Activated CD8-positive, alpha-beta memory T cell treated with anti-CD3 and anti-CD28 coated beads, Interleukin-2, amount 10 ng/mL, durations not matched to agents 7 days and 5 days (primary cell): ENCODE measurements at places on chromosomes 13 and 19.

DNA sequence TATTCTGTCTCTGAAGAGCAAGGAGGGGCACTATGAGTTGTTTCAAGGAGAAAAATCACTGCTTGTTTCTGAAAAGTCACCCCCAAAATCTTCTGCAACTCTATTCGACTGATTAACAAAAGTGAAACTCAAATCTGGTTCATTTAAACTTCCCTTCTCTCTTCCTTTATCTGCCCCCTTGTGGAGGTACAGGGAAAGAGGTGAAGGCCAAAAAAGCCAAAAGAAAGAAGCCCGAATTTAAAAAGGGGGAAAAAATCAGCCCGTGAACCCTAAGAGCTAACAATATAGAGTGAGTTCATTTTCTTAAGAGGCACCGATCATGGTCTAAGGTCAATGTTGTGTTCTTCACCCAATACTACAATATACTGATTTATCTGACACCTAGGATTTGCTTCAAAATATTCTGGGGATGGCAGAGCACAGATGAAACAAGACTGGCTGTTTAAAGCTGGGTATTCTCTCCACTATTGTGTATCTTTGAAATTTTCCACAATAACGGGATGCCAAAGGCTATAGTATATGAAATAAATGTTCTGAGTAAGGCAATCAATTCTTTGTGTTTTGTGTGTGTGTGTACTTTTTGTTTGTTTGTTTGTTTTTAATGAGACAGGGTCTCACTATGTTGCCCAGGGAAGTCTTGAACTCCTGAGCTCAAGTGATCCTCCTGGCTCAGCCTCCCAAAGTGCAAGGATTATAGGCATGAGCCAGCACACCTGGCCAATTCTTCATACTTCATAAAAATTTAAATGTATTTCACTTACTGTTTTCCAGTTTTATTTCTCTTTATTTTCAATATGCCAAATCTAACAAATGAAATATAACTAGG, 55.0 kb upstream of the EEF1AKMT1 start:
- peak; percentile 51 for DNase-seq

DNA sequence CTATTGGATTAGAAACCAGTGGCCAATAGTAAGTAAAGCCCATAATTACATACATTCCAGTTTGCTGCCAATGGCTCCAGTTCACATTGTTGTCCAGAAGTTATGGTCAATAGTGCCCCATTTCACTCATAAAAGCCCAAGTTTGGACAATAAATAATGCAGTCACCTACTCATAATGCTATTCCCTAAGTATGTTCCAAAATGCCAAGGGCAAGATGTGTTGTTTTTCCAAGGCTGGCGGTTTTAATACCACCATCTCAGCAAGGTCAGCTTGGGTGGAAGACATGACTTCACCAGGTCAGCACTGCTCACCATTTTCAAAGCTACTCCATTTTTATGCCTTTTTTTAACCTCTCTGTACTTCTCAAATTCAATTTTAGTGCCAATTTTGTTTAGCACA, 32.7 kb downstream of the KCTD12 start:
- no peak for DNase-seq

GRCh38 chr13:99313501-99313900, 6.3 kb upstream of the GPR183 start:
- DNase-seq: no peak

GRCh38 chr13:36630181-36630803, 43.5 kb upstream of the SERTM1 start:
- DNase-seq: no peak

GRCh38 chr13:42258747-42259146, 13.2 kb upstream of the AKAP11 start:
- no peak for DNase-seq

GRCh38 chr13:85797311-85797710, 1.9 kb downstream of the SLITRK6 start:
- DNase-seq: no peak

- DNase-seq: no peak
Measured at GRCh38 chr13:53254500-53254899, 225.9 kb downstream of the OLFM4 start.

DNA sequence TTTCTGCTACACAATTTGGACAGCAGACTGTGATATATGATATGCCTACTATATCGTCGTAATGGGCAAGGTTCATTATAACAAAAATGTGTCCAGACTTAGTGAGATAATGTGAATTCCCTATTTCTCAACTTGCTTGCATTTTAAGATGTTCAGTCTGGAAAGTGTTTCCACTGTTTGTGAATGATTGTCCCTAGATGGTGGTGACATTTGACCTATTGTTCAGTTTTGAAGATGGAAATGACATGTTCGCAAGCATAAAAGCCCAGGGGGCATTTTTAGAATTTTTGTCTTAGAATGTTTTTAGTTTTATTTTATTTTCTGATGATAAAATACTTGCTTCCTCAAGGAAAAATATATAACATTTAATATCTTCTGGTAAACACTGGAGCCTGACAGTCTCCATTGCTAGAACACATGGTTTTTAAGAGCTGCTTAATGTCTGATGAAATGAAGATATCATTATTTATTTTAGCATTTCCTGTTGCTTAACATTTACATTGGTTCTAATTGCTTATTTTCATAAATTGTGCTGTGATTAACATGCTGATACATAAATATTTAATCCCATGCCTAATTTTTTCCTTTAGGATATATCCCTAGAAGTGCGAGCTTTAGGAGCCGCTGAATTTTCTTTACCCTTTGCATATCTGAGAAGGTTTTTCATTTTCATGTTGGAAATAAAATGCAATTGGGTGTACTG, 27.1 kb downstream of the MBNL2 start:
- DNase-seq: no peak

DNA sequence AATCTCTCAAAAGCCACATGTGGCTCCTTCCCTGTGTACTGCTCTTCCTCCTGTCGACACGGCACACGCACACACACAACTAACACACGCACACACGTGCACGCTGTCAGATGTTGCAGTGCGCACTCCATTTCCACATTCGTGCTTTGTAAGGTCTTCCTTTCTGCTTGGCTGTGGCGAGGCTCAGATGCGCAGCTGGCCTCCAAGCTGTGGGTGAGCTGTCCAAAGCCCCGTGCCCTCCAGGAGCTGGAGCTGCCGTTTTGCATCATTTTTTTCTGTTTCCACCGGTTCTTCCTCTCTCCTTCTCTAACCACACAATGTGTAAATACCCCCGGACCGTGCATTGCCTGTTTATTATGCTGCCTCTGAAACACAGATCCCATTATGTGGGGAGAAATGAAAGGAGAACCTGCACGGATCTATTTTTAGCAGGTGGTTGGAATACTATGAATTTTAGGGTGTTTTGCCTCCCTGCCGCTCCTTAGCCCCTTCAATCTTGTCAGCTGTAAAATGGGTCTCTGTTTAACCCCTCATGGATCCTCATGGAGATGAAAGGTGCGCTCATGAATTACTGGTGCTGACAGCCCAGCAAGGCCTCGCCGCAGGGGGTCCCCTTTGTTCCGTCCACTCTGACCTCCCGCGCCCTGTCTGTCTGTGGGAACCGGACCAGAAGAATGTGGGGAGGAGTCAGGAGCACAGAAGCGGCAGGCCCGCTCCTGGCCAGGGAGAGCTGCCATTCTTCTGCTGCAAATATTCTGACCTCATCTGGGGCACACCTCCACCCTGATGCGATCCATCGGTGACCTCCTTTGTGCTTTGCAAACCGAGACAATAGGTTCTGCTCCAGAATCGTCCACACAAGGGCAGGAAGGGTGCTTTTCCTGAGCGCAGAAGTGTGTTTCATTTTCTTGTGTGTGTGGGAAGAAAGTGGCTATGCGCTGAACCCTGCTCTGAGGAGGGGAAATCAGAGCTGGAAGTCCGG, 137.7 kb downstream of the SOX1 start:
- no peak for DNase-seq

GRCh38 chr13:92670096-92670495, 556.5 kb upstream of the GPC6 start:
- DNase-seq: no peak

DNA sequence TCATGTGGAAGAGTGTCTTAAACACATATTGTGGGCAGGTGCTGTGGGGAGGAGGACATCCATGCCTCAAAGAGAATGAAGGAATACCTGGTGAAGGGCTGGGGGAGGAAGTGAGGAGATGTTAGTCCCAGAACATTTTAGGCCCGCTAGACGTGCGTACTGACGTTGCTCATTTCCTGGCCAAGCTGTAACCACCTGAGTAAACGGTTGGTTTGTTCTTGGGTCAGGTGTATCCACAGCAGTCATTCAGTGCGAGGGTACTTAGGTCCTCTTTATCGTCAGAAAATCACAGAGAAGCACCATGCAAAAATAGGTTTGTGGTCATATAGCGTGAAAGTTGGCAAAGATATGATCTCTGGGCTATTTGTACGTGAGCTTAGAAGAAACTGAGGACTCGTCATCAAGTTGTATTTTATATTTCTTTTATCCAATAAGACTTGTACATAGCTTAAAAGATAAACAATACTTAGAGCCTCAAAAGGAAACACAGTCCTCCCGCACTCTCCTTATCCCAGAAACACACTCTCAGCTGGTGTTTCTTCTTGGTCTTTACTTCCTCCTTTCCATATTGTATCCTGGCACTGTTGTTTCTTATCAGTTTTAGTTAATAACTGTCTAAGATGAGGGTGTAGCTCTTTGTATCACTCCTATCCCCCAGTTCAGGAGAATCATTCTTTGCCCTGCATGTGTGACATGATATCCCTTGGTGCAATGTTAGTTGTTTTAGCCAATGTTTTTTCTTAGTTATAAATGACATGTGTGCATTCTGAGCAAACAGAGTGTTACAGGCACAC, 52.0 kb downstream of the ARHGEF7 start:
- DNase-seq: no peak

- peak; percentile 51 for DNase-seq
Measured at GRCh38 chr19:12785431-12786031, 5.8 kb upstream of the JUNB start.

- DNase-seq: no peak
Measured at GRCh38 chr13:33145667-33146066, 129.4 kb downstream of the KL start.

DNA sequence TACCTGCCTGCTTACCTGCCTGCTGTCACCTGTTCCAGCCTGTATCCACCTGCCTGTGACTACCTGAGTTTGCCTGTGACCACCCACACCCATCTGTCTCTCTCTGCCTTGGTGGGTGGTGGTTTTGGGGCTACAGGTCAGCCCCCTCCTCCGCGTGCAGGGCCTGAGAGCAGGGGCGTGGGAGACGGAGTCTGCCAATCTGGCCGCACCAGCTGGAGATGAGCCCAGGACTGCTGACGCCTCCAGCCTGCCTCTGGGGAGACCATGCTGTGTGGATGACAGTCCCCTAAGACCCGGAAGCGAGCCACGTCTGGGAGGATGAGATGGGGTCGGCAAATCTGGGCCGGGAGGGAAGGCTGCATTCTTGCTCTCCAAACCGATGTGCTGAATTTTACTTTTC, 15.9 kb upstream of the KCTD15 start:
- no peak for DNase-seq
